Activated T-helper 1 cell treated with anti-CD3 and anti-CD28 coated beads, Interleukin-2, amount 50 U/mL, for 16 hours (primary cell): ENCODE measurements at places on chromosomes 2 and 18.

GRCh38 chr2:233063976-233064411, 3.9 kb downstream of the INPP5D start:
- DNase-seq, result no peak

DNA sequence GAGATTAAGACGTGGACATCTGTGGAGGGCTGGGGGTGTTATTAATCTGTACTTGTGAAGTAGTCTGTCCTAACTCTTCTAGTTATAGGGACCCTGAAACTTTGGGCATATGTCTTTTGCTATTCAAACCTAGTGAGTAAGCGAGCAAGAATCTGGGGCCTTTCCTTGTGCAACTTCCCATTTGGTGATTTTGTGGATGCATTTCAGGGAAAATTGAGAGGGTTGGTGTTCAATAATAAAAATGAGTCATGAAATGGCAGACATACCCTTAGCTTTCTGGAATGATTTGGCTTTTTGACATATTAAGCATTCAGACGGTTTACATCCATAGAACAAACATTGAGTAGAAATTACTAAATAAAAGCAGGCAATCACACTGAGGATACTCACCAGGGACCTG, 17.0 kb downstream of the COL4A4 start:
- DNase-seq, result no peak

GRCh38 chr2:46826569-46827245, 88.9 kb downstream of the MCFD2 start:
- no peak for DNase-seq

- DNase-seq, result no peak
Measured at GRCh38 chr2:152097801-152098495, 896 bp downstream of the CACNB4 start.

DNA sequence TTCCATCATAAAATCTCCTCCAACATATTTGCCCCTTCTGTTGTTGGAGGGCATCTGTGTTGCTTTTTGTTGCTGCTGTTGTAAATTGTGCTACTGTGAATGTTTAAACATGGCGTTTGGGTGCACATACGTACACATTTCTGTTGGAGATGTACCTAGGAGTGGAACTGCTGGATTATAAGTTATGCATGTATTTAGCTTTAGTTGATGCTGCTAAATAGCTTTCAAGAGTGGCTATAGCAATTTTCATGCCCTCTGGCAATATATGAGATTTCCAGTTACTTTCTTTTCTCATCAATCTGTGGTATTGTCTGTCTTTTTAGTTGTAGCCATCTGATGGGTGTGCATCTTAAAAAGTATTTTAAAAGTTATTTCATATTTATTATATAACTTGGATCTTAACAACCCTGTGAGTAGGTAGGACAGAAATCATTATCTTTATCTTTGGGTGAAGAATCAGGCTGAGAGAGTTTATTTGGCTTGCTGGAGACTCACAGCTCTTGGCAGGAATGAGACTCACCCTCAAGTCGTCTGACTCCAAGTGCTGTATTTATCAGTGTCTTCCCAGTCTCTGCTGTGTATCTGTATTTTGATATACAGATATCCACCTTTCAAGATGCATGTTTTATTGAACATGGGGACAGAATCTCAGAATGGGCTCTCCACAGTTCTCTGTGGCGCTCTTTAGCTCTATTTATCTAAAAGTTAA, 16.9 kb downstream of the ZNF236 start:
- no peak for DNase-seq

DNA sequence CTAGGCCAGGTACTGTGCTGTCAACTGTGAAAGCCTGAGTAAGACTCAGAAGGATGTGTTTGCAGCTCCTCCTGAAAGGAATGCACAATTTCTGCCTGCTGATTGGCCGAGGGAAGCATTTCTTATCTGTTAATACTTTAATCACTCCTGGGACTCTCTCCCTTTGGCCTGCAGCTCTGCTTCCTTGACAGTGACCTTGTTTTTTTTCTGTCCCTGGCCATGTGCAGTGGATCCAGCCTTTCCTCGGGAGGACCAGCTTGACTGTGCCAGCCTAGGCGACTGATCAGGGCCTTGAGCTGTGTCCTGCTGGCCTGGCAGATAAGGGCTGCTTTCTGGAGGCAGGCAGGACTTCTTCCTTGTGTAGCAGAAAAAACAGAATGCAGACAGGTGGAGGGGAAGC, 10.0 kb downstream of the RNF144A start:
- DNase-seq, result no peak

DNA sequence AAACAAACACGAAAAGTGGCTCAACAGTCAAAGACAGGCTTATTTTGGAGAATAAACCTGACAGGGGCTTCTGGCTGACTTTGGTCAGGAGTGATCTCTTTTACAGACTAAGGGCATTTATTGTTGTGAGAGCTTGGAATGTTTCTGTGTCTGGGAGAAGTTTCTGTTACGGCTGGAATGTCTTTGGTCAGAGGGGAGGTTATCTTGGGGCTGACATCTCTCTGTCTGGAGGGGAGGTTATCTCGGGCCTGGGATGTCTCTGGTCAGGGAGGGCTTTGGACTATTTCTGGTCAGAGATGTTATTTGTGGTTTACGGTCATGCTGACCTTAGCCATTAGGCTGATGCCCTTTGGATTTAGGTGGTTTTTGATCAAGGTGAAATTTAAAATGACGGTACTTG, 345.5 kb upstream of the FSIP2 start:
- no peak for DNase-seq

DNA sequence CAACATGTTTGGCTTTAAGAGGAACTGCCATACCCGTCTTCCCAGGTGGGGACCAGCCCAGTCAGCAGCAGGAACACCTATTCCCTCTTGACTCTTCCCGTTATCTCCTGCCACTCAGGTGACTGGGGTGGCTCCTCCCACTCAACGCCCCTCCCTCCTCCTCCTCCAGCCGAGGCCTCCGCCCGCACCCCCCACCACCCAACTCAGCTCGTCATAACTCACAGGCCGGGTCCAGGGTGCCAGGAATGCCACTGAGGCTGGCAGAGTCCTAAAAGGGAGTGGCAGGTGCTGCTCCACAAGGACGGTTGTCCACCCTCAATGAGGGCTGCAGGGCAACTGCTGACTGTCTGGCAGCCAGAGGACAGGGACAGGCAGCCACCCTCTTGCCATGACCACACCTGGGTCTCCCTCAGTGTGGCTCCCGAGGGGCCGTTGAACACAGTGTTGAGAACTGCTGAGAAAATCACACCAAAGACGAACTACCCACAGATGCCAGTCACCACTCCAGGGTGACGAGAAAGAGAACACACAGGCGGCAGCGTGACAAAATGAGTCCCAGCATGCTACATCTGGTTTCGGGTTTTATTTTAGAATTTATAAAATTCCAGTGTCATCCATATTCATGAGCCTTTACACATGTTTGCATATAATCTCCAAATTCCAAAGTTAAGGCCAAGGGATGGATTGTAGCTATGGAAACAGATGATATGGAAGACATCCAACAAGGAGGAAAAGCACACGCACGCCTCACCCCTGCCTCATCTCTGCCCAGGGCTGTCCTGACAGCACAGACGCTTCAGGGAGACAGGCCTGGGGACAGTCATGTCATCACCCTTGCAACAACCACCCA, 38.5 kb downstream of the ANO7 start:
- no peak for DNase-seq

- DNase-seq, result no peak
Measured at GRCh38 chr2:30177956-30178355, 31.1 kb downstream of the YPEL5 start.

- no peak for DNase-seq
Measured at GRCh38 chr2:106859498-106859897, 26.5 kb downstream of the ST6GAL2 start.

- no peak for DNase-seq
Measured at GRCh38 chr2:63051042-63051794, 588 bp downstream of the OTX1 start.

GRCh38 chr2:12856934-12857601, 140.3 kb downstream of the TRIB2 start:
- no peak for DNase-seq

DNA sequence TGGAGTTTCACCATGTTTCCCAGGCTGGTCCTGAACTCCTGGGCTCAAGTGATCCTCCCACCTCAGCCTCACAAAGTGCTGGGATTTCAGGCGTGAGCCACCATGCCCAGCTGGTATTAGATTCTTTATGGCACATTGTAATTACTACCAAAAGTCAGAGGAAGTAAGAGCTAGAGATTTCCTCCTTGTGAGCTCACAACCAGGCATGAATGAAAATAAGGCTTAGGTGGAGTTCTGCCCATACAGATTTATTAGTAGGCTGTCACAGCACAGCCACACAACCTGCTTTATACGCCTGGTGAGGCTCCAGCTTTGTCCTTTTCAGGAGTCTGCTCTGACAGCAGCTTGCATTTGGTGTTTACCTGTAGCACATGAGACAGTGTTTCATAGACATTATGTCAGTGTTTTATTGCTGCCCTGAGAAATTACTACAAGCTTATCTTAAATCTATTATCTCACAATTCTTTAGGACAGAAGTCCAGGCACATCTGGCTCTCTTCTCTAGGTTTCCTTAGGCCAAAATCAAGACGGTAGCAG, 156.6 kb downstream of the TANC1 start:
- no peak for DNase-seq

- DNase-seq, result no peak
Measured at GRCh38 chr2:128817171-128817570, 498.5 kb upstream of the HS6ST1 start.

DNA sequence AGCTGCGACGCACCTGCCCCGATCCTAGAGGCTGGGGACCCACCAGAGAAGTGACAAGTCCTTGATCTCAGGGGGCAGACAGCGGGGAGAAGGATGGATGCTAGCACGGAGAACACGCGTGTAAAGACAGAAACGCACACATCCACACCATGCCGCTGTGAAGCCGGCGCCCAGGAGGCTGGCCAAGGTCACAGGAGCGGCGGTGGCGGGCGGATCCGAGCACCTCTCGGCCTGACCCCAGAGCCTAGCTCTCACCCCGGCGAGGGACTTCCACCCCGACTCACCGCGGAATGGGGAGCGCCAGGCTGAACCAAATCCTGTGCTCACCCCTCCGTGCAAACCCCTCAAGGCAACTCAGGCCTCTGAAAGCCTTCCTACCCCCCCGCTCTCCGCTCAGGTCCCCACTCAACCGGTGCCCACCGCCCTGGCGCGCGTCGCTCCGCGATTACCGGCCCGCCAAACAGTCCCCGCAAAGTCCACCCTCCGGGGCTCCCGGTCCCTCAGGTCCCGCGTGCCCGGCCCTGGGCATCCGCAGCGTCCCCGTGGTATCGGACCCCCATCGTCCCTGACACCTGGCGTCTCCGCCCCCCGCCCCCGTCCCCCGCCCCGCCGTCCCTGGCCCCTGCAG, 460 bp upstream of the LRRFIP1 start:
- no peak for DNase-seq

DNA sequence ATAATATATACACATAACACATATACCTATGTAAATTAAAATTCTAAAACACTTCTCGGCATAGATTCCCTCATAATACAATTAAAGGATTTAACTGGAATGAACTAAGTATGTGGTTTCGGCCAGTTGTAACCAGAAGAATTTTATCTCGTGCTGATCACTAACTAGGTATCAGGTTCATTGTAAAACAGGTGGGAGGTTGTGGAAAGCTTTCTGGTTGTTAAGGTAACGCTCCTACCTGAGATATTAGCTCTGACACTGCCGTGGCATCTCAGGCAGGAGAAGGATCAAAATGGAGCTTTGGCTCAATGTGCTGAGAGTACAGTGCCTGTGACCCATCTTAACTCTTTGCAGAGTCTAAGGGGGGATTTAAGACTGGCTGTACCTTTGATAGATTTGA, 42.5 kb downstream of the SLC9A2 start:
- DNase-seq, result no peak

- no peak for DNase-seq
Measured at GRCh38 chr2:100603948-100604633, 41.3 kb downstream of the PDCL3 start.

GRCh38 chr2:241748468-241749256, 14.2 kb downstream of the D2HGDH start:
- no peak for DNase-seq

DNA sequence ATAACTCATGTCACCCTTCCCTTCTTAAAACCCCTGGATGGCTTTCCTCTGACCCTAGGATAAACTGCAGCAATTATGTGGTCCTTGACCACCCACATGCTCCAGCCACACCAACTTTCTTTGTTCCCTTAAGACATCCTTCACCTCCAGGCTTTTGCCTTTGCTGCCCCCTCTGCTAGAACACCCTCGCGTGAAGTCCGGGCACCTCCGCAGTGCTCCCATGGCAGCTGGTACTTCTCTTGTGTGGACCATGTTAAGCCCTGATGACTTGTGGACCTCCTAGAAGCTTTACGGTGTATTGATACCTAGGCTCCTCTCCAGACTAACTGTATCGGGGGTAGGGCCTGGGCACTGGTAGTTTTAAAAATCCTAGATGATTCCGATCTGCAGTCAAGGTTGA, 824 bp upstream of the ABHD1 start:
- no peak for DNase-seq

- DNase-seq, result no peak
Measured at GRCh38 chr2:31256611-31257382, 22.8 kb downstream of the EHD3 start.

DNA sequence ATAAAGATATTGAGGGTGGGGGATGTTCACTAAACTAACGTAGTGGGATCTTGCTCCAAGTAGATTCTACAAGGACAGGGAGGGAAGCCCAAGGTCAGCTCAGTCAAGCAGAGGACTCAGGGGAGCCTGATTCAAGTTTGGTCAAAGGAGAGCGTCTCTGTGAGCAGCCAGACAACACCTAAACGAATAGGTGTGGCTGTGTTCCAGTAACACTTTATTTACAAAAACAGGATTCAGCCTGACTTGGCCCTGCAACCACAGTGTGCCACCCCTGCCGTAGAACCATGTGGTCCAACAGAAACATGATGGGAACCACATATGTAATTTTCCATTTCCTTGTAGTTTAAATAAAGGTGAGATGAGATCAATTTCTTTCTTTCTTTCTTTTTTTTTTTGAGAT, 18.1 kb upstream of the FZD5 start:
- no peak for DNase-seq

DNA sequence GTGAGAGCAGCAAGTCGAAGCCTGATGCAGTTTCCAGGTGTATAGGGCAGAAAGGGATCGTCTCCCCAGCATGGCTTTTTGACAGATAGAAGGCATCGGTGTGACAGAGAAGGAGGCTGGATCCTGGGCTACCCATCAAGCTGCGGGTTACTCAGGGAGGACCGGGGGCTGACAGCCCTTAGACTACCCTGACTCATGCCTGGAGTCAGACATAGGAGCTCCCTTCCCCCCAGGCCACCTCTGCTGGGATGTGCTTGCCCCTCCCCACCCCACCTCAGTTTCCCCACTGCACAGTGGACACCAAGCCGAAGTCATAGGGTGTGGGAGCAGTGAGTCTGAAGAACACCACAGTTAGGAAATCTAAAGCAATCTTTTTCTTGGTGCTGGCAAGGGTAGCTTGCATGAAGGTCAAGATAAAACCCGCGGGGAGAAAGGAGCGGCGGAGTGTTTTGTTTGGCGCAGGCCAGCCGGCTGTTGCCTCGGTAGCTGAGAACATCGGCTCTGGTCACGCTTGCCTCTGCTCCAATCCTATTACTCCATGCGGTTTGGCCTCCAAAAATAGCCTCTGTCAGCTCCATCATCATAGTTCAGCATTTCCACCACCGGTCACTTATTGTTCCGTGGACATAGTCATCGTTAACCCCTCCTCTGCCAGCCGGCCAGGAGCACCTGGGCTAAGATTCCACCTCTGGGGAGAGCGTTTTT, 169.2 kb upstream of the GLI2 start:
- no peak for DNase-seq
